ENCODE measurements at places on chromosomes 1 and 21.

GRCh38 chr1:184041731-184042130, 4.2 kb upstream of the COLGALT2 start:
- no peak for DNase-seq

DNA sequence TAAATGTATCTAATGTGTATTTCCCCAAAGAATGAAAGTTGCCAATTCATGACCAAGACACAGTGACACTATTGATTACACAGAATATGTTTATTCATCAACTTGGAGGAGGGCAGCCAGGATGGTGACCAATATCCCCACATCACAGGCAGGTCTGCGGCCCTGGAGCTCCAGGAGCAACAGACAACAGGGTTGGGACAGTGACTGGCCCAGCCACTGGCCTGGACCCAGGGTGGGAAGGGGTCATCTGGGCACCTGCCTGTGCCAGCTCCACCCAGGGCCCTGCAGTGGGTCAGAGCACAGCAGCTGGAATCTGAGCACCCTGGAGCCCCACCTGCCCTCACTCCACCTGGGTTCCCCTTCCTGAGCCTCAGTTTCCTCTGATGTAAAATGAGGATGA, 466.1 kb downstream of the MATN1 start:
- DNase-seq = no peak

DNA sequence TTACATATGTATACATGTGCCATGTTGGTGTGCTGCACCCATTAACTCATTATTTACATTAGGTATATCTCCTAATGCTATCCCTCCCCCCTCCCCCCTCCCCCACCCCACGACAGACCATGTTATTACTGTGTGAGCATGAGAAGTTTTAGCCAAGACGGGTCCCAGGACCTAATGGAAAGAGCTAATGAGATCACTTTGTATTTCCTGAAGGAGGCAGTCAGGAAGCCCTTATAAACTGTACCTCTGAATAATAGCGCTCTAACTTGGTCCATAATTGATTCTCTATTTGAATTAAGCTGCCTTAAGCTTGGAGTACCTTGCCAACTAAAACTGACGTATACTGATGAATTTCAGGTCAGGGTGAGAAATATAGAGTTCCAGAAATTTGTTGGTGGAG, 4.1 kb upstream of the NEGR1 start:
- no peak for DNase-seq

- DNase-seq = no peak
Observed at GRCh38 chr1:13702425-13703127, 2.6 kb downstream of the PRDM2 start.

DNA sequence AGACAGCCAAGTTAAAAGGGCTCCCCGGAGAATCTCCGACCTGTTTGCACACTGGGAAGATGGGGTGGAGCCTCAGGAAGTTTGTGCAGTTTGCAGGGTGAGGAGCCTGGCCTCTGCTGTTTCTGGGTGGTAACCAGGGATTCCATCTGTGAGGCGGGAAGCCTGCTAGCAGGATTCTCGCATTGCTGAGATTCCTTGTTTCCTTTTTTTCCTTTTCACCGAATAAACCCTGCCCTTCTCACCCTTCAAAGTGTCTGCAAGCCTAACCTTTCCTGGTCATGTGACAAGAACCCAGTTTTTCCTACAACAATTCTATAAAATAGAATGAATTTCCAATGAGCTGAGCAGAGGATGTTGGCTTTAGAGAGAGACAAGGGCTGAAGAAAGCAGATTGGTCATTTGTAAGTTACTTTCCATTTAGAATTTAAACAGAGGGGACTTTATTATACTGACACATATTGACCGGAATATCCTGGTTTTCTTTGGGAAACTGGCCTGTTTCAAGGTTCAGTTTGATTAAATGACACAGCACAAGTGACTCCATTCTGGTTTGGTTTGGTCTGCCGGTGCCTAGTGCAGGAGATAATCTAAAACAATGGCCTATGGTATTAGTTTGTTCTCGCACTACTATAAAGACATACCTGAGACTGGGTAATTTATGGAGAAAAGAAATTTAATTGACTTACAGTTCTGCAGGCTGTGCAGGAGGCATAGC, 48.7 kb upstream of the DNAH14 start:
- no peak for DNase-seq

GRCh38 chr1:161706482-161707347, at the start of gene FCRLA:
Gene FCRLA, plus strand, starts transcription at chr1:161707229. Its CDS starts 36 bp downstream, at chr1:161707265.
- peak; percentile 72 for DNase-seq

DNA sequence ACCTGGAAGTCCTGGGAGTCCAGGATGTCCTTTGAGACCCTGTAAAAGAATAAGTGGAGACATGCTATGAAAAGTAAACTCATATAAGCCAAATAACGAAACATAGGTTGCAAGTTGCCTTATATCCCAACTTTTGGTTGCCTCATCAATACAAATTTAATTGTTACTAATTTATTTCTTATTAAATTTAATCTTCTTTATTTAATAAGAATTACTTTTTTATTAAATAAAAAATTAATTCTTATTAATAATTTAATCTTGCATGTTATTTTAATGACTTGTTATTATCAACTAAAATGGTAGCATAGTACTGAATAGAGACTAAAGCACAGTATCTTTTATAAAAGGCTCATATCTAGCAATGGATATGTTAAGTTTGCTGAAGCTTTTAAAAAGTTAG, 92.9 kb downstream of the COL24A1 start:
- DNase-seq = no peak

DNA sequence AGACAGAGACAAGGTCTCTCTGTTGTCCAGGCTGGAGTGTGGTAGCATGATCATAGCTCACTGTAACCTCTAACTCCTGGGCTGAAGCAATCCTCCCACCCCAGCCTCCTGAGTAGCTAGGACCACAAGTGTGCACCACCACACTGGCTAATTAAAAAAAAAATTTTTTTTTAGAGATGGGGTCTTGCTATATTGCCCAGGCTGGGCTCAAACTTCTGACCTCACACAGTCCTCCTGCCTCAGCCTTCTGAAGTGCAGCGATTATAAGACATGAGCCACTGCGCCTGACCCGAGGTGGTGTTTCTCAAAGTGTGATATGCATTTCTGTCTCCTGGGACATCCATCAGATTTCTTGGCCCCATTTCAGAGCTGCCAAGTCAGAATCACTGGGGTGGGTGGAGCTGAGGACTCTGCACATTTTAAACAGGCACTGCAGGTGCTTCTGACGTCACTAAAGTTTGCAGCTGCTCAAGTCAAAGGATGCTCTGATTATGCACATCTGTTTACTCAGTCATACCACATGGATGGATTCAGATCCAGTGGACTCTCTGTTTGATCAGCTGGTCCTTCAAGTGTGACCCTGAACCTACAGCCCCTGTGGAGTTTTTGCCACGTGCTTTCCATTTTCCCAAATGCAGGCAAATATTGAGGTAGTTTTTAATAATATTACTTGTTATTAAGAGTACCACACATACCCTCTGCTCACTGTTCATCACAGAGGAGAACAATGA, 21.4 kb downstream of the TGFB2 start:
- DNase-seq = no peak

DNA sequence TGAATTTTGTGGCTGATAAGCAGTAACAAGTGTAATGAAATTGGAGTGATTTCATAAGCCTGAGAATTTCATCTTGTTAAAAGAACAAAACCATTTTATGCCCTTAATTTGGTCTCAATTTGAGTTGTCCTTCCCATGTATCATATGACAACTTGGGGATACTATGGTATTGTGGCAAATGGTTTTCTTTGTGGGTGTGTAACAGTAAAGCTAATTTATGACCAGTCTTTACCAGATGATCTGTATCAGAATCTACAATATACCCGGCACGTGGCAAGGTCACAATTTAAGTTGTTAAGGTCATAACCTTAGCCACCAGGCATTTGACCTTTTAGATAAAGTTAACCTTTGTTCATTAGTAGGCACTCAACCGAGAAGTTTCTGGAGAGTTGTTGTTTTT, 9.1 kb downstream of the NFIA start:
- no peak for DNase-seq

GRCh38 chr1:206581571-206581981, 30.7 kb downstream of the EIF2D start:
- no peak for DNase-seq

DNA sequence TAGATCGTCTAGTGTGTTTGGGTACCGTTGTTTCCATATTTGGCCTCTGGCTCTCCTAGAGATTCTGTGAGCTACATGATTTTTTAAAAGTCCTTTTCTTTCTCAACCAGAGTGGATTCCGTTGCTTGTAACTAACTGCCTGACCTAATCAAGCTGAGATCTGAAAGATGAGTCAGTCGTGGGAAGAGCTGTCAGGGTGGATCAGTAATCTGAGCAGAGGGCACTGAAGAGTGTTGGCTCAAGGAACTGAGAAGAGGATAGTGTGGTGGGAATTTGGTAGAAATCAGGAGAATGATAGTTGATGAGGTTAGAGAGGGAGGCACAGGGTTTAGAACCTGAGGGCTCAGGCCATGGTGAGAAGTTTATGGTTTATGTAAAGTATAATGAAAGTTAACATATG, 52.2 kb downstream of the TRAF5 start:
- no peak for DNase-seq

DNA sequence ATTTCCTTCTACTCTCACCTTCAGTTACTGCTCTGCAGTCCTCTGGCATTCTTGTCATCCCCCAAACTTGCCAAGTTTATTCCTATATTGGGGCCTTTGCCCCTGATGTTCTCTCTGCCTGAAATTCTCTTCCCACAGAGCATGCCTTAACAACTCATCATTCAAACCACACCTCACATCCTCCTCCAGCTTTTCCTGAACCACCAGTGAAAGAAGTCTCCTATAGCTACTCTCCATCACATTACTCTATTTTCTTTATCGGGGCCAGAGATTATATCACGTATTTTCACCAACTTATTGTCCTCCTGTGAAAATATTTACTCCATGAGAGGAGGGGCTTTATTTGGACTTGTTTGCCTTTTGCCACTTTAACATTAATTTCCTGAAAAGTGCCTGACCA, 32.1 kb downstream of the EXTL2 start:
- DNase-seq = no peak

GRCh38 chr21:44368711-44369446, 15.5 kb downstream of the TRPM2 start:
- no peak for DNase-seq

DNA sequence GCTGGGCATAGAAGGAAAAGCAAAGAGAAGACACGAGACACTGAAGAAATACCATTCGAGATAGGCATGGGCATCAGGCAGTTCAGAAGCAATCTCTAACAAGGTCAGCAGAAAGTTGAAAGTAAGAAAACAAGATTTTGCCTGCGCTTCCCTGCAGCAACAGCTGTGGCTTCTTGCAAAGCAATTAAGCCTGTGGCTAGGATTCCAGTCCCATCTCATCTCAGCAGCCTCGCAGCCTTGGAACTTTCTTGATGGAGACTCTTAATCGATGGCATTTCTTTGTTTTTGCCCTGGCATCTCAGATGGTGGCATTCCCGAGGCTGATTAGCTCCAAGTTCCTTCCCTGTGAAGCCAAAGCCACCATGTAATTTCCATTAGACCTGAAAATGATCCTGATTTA, 64.6 kb upstream of the SPAG17 start:
- no peak for DNase-seq

DNA sequence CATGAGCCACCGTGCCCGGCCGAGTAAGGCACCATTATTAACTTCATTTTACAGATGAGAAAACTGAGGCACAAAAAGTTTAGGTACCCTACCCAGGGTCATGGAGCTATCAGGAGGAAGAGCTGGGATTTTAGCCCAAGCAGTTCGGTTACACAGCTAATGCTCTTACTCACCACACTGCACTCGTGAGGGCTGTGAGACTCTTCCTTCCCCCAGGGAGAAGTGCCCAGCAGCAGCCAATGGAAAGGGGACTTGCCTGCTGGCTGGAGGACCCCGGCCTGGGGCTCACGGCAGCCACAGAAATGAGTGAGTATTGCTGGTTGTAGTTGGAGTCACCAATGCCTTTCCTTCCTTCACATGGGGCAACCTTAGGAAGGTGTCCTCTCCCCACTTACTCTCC, 5.2 kb upstream of the CSF1 start:
- no peak for DNase-seq

GRCh38 chr1:101145449-101145820, 91.4 kb upstream of the S1PR1 start:
- no peak for DNase-seq

DNA sequence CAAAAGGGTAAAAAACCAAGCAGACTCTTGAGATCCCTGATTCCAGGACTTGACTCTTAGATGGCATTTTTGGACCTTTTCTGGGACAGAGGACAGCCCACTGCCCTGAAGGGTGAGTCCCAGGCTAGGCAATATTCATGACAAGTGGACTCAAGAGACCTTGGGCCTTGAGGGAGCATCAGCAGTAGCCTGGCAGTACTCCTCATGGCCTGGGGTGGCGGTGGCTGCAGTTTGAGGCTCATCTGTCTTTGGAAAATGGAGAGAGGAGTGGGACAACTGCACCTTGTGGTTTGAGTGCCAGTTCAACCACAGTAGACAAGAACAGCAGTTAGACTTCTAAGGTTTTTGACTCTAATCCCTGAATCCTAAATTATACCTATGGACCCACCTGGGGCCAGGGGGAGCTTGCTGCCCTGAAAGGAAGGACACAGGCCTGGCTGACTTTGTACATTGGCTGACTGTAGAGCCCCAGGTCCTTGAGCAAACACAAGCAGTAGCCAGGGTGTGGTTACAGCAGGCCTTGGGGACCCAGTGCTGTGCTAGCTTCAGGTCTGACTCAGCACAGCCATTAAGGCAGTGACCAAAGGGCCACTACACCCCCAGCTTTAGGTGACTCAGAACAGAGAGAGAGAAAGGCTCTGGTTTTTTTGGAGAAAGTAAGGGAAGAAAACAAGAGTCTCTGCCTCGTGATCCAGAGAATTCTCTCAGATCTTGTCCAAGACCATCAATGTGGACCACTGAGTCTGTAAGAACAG, 1023.2 kb downstream of the KCNT2 start:
- no peak for DNase-seq

DNA sequence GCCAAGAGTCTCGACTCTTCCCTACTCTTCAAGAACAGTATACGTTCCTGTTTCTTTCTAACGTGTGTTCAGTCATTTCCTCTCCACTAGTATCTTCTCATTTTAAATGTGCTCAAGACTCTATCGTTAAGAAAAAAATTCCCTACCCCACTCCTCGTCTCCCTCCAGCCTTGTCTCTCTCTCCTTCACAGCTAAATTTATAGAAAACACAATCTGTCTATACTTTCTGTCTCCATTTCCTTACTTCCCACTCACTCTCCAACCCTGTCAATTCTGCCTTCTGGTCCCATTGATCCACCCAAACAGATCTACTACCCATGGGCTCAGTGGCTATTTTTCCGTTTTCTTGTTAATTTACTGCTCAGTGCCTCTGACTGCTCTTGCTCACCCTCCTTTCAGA, 75.3 kb downstream of the CSMD2 start:
- no peak for DNase-seq

- DNase-seq = no peak
Observed at GRCh38 chr1:67137307-67137753, 2.6 kb upstream of the C1orf141 start.
